Activated CD8-positive, alpha-beta T cell treated with anti-CD3 and anti-CD28 coated beads, Interleukin-2, amount 10 ng/mL, durations not matched to agents 7 days and 5 days (primary cell): ENCODE measurements at places on chromosomes 7 and 10.

DNA sequence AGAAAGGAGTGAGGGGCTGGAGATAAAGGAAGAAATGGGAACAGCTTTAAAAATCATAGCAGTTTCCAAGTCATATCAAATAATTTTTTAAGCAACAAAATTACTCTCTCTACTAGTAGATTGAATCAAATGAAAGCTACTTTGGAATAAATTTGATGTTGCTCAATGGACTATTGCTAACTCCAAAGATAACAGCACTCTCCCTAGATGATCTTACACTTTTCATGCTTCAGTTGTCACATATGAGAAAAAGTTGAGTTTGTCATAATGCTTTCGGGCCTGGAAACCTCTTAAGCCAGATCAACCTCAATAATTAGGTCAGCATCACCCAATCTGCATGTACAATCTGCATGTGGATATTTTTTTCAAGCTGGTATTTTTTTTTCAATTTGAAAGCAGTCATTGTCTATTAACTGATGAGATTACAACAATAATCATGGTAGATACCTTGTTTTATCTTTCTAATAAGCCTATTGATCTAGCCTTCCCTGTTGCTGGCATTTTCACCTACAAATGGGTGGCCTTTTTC, 31.3 kb downstream of the LIPJ start:
- no peak for DNase-seq

DNA sequence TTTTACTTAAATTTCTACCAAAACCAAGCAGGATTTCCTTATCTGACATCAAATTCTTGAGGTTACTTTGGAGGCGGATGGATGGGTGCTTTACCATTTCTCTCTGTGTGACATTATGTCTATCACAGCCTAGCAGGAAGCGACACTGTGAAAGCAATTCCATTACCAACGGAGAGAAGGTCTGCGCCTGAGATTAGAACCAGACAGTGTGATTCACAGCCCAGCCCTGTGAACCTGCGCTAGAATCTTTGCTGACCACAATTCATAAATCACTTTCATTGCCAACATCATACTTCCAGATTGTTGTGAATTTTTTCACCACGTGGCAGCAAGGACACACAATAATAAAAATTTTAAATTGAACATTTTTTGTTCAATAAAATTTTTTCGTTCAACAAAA, 126.5 kb downstream of the CUBN start:
- DNase-seq = peak; percentile 80

GRCh38 chr10:43961523-43962345, 313.1 kb upstream of the ZNF32 start:
- no peak for DNase-seq

DNA sequence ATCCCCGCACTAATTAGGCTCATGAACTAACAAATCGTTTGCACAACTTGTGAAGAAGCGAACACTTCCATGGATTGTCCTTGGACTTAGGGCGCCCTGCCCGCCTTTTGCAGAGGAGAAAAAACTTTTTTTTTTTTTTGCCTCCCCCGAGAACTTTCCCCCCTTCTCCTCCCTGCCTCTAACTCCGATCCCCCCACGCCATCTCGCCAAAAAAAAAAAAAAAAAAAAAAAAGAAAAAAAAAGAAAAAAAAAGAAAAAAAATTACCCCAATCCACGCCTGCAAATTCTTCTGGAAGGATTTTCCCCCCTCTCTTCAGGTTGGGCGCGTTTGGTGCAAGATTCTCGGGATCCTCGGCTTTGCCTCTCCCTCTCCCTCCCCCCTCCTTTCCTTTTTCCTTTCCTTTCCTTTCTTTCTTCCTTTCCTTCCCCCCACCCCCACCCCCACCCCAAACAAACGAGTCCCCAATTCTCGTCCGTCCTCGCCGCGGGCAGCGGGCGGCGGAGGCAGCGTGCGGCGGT, at the start of gene EMX2:
Gene EMX2 (plus strand): TSS at position 41 of the 519 bp plus-strand sequence. CDS start 522 bp downstream, outside the sequence.
- DNase-seq = no peak

GRCh38 chr7:155738104-155738503, 74.2 kb downstream of the SHH start:
- no peak for DNase-seq

- no peak for DNase-seq
Observed at GRCh38 chr7:47428768-47429472, 153.0 kb downstream of the TNS3 start.

DNA sequence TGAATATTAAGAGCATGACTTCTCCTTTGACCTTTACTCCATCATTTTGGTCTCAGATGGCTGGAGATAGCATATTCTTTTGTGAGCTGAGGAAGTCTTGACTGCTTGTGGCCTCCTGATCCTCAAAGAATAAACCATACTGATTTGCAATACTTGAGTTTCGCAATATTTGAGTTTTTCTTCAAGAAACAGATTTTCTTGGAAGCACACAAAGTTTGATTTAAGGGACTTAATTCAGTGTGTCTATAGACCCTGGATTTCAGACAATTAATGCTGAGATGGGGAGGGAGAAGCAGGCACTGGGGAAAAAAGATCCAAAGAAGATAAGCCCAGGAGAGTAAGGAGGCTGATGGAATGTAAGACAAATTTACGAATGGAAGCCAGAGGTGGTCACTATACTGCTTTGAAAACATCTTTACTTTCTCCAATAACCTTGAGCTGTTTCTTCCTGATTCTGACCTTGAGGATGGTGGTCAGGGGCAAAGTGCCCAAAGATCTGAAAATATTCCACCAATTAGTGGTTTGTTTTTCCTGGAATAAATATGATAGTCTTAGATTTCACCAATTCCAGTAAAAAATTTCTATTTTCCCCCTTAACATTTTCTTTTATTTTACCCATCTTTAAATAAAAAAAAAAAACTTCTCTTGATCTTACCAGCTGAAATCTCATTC, 7.5 kb downstream of the EPDR1 start:
- no peak for DNase-seq

GRCh38 chr10:29256586-29256985, 32.3 kb upstream of the LYZL1 start:
- DNase-seq = no peak

- DNase-seq = no peak
Observed at GRCh38 chr10:123069246-123069986, 60.6 kb downstream of the ACADSB start.

DNA sequence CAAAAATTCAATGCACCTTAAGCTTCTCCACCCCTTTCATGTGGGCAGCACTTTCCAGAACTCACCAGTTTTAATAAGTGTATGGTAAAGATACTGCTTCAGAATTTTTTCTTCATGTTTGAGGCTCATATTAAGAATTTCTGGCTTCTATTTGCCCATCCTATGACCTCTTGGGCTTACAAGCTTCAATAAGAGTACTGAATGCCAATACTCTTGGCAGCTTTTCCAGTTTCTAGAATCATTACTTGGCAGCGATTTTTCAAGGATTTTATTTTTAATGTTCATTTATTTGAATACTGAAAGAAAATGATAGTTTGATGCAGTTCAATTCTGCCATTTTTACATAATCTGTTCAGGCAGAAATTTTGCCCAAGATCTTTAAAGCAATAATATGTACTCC, 242.1 kb upstream of the KCND2 start:
- no peak for DNase-seq

GRCh38 chr10:43265799-43266721, 805 bp downstream of the RASGEF1A start:
- DNase-seq = peak; percentile 66

- DNase-seq = no peak
Observed at GRCh38 chr10:86188326-86188725, 178.3 kb downstream of the GRID1 start.

- no peak for DNase-seq
Observed at GRCh38 chr7:158186864-158187693, 400.5 kb downstream of the PTPRN2 start.

- no peak for DNase-seq
Observed at GRCh38 chr7:72337390-72338167, 74.6 kb downstream of the CALN1 start.

GRCh38 chr7:90425376-90425775, 22.1 kb downstream of the CLDN12 start:
- DNase-seq = no peak

- no peak for DNase-seq
Observed at GRCh38 chr7:36657036-36657660, 67.1 kb downstream of the AOAH start.

DNA sequence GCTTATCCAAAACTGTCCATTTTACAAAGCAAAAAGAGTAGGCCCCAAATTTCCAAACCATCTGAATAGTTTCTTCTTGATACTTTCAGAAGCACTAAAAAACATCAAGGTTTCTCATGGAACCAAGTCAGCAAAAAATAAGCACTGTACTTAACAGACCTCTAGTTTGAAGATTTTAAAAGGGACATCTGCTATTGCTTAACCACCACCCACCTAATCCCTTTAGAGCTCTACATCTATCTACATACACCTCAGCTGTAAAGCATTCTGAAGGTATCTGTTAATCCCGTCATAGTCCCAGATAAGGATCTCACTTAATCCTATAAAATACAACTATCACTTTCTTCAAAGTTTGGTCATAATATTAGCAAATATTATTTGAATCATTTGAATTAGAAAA, 72.3 kb downstream of the HIBADH start:
- no peak for DNase-seq

GRCh38 chr7:28165261-28165660, 15.3 kb downstream of the JAZF1 start:
- DNase-seq = no peak

GRCh38 chr7:142455392-142455791, 197.5 kb upstream of the PRSS58 start:
- DNase-seq = no peak

DNA sequence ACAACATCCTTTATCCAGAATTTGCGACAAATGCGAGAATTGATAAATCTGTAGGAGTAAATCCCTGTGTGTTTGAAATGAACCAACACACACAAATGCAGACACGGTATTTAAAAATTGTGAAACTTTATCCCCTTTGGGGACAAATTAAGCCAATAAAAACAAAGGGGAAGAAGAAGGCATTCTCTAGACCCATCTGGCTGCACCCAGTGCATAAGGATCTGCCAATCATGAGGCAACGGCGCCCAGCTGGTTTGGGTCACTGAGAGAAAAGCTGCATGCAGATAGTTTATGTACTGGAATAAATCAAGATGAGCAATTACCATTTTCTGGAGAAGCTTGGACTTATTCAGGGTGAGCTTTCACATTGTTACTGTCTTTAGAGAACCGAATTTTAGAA, 45.7 kb downstream of the VAX1 start:
- DNase-seq = no peak

GRCh38 chr7:52498366-52498765, 537.1 kb upstream of the POM121L12 start:
- no peak for DNase-seq

- peak; percentile 42 for DNase-seq
Observed at GRCh38 chr7:135335628-135336139, 102.0 kb downstream of the STRA8 start.

- no peak for DNase-seq
Observed at GRCh38 chr7:33650828-33651227, 254.5 kb upstream of the BMPER start.

DNA sequence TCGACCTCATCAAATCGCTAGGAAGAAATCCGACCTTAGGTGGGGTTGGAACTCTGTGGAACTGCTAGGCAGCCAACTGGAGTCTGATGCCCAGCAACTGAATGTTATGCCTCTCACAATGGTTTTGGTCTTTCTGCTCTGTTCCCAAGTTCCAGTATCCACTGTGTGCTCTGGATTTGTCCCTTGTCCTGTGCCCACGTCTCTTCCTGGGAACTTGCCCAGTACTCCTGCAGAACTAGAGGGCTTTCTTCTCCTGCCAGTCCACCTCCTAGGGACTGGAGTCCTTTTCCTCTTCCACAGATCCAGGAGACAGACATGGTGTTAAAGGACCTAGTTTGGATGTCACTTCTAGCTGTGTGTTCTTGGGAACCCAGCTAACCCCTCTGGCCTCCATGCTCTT, 26.6 kb downstream of the PRTFDC1 start:
- DNase-seq = no peak

DNA sequence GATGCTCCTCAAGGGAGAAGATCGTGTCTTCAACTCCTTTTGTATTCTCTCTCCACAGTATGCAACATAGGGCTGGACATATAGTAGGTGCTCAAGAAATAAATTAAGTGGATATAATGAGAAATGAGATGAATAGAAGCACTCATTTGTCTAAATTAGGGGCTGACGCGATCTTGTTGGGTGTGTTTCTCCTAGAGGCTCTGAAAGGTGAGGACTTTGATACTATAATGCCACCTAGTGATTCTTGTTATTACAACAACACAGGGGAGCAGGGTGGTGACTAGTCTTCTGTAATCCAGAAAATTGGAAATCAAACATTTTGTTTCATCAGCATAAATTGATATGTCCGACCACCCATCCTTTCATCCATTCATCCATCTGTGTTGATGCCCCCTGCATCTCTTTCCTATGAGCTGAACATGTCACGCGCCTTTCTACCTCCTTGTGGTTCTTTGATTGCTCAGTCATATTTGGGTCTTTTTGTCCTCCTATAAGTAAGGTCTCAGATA, 3.5 kb upstream of the CFAP58 start:
- DNase-seq = peak; percentile 55

DNA sequence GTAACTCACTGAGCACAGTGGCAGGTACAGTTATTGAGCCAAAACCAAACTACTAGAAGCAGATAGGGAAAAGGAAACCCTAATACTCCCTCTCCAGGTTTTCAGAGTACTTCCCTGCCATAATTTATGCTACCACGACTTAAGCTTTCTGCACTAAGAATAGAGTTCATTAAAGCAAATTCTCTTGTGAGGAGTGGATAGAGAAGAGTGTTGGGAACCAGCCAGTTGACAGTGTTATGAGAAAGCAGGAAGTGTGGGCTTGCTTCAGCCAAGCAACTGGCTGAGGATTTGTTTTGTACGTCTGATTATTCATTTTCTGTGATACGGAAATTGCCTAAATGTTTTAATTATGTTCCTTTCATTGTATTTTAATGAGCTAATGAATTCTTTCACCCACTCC, 280.5 kb downstream of the KIF20B start:
- no peak for DNase-seq

DNA sequence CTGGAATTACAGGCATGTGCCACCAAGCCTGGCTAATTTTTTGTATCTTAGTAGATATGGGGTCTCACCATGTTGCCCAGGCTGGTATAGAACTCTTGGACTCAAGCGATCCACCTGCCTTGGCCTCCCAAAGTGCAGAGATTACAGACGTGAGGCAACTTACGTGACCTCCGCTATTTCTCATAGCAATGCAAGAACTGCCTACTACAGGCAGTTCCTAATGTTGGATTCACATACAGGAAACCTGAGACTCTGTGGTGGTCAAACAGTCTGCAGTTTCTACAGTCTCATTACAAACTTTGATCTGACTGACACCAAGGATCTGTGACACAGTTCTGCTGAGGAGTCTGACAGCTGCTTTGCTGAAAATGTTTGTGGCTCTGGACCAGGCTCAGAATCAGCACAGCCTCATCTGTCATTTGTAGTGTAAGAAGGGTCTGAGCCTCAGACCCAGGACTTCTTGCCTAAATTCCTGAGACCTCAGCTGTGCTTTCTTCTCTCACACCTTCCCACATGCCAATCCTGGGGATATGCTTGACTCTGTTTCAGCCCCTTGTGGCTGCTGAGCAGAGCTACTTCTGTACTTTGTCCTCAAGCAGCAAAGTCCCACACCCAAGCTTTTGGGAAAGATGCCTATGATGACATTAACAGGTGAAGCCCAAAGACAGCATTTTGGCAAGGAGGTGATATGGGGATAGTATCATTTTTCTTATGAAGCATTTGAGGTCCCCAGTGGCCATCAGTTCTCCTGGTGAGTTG, 48.0 kb upstream of the CYP2C9 start:
- no peak for DNase-seq
